Activated CD4-positive, alpha-beta memory T cell treated with anti-CD3 and anti-CD28 coated beads for 36 hours (primary cell): ENCODE measurements at places on chromosomes 3 and 15.

DNA sequence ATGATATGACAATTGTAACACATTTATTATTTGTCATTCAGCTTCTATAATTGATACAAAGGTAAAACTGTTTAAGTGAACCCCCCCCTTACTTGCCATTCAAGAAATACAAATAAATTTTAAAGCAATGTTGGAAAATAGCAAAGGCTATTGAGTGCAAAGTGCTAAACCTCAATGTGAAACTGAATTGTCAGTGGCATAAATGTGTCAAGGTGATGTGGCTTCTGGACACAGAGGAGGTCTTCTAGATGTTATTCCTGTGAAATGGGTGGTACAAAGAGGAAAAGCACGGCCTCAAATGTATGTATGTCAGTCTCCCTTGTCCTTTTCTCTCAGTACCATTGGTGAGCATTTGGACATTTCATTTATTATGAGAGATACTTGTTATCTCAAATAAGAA, 149.4 kb downstream of the MCTP2 start:
- DNase-seq, result no peak

GRCh38 chr15:69530991-69531664, 78.5 kb downstream of the RPLP1 start:
- DNase-seq, result no peak

DNA sequence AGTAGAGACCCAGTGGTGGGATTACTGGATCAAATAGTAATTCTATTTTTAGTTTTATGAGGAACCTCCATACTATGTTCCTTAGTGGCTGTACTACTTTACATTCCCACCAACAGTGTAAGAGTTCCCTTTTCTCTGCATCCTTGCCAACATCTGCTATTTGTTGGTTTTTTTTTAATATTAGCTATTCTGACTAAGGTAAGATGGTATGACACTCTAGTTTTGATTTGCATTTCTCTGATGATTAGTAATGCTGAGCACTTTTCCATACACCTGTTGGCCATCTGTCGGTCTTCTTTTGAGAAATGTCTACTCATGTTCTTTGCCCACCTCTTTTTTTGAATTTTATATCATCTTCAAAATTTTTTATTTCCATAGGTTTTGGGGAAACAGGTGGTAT, 34.2 kb upstream of the RAP2B start:
- DNase-seq, result no peak

GRCh38 chr15:29888646-29889045, 66.4 kb upstream of the TJP1 start:
- DNase-seq, result no peak

- no peak for DNase-seq
Observed at GRCh38 chr3:46628901-46629369, 16.6 kb downstream of the FAM240A start.

GRCh38 chr15:92025706-92026270, 172.3 kb downstream of the SLCO3A1 start:
- no peak for DNase-seq

GRCh38 chr3:70488131-70488530, 175.7 kb upstream of the MDFIC2 start:
- no peak for DNase-seq

GRCh38 chr3:183698756-183699155, 1.2 kb downstream of the YEATS2 start:
- no peak for DNase-seq

GRCh38 chr15:97566961-97567360, 393.5 kb upstream of the ARRDC4 start:
- no peak for DNase-seq

- peak; percentile 28 for DNase-seq
Observed at GRCh38 chr3:23806534-23807423, 1.0 kb downstream of the UBE2E1 start.

DNA sequence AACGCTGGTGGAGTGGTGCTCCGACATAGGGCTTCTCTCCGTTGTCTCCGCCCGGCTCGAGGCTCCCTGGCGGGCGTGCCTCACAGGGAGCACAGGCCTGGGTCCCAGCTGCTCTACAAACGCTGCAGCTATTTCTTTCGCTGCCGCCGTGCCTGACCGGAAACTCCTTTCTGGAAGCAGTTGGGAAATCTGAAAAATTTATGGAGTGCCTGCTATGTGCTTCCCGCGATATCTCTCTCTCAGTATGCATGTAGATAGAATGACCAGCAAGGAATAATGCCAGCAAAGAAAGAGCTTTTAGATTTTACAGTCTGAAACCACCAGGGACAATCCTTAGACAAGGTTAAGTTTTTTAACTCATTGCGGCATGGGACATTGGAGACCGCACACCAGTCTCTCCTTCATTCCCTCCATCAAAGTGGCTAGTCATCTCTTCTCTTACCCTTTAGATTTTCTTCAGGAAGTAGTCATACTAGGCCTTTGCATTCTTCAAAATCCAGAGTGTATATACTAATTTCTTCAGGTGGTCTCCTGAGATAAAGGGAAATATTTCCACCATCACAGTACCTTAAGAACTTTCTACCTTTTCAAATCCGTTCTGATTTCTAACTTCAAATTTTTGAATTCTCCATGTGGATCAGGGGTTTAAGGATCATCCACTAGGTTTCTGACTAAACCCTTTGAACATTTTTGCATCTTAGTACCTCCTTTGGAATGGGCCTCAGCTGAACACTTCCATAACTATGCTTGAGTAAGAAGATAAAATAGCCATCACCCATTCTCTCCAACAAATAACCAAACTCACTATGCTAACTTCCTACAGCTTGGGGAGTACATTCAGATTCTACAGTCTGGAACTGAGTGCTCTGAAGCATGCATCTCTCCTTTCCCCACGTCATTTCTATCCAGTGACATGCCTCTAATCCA, 1.1 kb upstream of the NPHP3 start:
- DNase-seq, result no peak

DNA sequence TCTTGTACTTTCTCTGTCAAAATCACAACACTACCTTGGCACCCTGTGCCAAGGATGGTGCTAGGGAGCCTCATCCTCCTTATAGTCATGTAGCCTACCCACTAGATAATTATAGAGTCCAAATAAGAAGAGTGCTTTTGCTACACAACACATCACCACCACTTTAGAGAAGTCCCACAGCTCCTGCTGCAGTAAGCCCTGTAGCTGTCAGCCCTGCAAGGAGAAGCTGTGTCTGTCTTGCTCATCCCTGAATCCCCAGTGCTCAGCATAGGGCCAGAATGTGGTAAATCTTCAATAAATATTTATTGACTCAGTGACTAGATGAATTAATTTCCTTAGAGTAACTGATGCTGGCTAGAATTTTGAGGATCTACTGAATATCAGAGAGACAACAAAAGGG, 190.8 kb downstream of the ZNF621 start:
- DNase-seq, result no peak

- no peak for DNase-seq
Observed at GRCh38 chr15:39429898-39430357, 151.0 kb upstream of the THBS1 start.

- DNase-seq, result no peak
Observed at GRCh38 chr15:77568014-77568972, 64.4 kb downstream of the LINGO1 start.

DNA sequence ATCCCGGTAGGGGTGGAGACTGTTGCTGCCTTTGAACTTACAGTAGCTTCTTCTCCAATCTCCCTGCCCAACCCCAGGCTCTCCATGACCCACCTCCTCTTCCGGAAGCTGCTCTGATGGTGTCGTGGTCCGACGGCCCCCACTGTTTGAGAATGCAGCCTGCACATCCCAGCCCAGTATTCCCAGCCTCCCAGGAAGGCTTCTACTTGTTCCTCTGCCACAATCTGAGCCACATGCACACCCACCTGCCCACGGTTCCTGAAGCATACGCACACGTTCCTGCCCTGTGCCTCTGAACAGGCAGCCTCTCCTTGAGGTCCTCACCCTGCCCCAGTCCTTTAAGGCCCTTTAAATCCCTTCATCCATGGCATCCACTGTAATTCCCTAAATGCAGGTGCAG, 57.4 kb downstream of the ABTB1 start:
- no peak for DNase-seq

- no peak for DNase-seq
Observed at GRCh38 chr3:109608574-109608973, 271.2 kb upstream of the DPPA4 start.

DNA sequence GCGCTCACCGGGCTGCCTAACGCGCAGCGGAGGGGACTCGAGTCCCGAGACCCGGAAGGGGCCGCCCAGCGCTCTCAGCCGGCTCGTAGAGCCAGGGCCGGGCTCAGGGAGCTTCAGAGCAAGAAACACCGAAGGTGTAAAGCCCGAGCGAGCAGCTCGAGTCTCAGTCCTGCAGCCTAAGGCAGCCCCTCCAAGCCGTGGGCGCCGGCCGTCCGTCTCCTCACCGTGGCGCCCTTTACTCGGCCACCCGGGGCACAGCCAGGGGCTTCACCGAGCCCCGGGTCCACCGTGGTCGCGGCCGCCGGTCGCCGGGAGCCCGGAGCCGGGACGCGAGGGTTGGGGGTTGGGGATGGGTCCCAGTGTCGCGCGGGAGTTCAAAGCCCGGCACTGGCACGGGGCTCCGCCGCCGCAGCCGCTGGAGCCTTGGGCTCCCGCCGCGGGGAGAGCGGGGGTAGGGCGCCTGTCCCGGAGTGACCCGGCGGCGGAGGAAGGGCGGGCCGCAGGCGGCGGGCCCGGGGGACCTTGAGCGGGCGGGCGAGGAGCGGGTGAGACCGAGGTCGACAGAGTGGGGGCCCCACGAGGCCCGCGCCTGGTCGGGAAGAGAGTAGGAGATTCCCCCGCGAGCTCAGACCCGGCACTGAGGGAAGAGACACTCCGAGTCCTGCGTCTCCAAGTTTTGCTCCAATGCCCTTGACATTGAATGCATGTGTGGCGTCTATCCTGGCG, 26.9 kb upstream of the THRB start:
- DNase-seq, result no peak
